ENCODE measurements at places on chromosomes 12 and 14.

- no peak for DNase-seq
Measured at GRCh38 chr12:70550180-70550577, 87.0 kb downstream of the PTPRB start.

DNA sequence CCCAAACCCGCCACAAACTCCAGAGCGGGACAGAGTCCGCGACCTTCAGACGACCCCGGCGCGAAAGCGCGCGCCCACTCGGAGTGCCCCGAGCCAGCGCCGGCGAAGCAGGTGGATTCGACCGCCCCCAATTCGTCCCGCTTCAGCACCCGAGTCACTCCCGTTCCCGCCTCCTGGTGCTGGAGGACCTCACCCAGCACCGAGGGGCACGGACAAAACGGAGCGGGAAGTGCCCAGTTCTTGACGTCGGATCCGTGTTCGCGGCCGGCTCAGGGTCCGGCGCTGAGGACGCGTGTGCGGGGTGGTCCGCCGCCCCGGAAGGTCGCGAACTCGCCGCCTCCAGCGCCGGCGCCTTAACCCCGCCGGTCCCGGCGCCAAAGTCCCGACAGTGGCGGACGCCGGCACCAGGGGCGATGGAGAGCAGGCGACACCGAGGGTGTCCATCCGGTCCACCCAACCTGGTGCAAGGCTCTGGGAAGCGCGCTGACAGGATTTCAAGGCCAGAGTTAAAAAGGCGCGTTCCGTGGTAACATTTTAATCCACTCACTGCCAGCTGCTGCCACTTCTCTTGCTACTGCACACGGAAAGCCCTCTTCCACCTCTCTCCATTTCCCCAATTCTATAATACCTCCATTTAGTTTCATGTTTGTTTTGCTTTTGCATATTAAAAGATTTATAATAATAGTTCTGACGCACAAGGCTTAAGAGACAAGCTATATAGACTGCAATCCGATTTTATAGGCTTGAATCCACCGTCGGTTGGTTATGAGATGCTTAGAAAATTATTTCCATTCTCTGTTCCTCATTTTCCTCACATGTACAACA is 240.0 kb upstream of the CPNE8 start:
- DNase-seq, result no peak

GRCh38 chr12:58887068-58887467 is 33.2 kb downstream of the LRIG3 start:
- DNase-seq, result no peak

DNA sequence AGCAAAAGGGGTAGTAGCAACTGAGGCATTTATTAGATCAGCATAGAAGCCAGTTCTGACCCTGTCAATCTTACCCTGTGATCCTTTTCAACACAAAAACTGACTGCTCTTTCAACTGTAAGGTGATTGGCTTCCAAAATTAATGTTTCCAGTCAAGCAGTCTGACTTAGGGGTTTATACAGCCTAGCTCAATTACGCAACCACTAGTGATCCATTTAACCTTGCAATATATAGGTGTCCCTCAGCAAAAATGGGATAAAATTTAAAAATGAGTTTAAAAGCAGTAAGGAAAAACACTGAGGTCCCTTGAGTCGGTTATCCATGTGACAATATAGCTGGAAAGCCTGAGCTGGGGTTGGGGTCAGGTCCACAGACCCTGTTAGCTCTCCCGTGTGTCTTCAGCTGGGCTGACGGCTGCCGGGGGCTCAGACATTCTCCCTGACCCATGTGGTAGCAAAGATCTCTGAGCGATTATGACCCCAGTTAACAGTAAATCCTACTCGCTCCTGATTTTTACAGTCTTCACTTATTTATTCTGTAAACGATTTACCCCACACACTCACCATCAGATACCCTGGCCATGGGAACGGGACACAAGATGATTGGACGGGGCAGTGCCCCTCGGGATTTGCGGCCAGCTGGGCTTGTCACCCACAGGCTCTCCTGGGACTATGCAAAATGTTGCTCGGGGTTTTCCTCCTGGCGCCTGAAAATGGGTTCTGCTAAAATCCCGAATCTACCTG is 16.6 kb downstream of the ADGRD1 start:
- no peak for DNase-seq

DNA sequence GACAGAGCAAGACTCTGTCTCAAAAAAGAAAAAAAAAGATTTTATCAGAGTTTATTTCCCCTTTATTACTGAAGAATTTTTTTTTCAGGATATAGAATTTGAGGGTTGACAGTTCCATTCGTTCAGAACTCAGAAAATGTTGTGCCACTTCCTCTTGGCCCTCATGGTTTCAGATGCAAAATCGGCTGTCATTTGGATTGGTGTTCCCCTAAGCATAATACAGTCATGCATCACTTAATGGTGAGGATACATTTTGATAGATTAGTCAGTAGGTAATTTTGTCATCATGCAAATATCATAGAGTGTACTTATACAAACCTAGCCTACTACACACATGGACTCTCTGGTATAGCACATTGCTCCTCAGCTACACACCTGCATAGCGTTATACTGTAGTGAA is 263.9 kb upstream of the RTL1 start:
- DNase-seq, result peak; percentile 18

DNA sequence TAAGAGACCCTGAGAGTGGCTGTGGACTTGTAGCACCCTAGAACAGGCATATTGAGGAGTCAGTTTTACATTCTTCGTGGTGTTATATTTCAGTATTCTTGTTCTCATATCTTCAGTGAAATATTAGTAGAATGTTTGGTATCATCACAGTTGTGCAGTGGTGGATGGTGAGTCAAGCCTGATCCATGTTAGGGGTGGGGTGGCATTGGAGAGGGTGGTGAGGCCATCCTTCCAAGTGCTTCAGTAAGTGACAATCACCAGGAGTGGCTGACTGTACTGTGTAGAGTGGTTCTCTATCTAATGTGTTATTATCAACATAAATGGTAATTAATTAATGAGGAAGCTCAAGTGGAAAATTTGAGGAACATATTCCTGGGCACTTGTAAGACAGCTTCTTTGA is 197.7 kb upstream of the SLC16A7 start:
- no peak for DNase-seq

DNA sequence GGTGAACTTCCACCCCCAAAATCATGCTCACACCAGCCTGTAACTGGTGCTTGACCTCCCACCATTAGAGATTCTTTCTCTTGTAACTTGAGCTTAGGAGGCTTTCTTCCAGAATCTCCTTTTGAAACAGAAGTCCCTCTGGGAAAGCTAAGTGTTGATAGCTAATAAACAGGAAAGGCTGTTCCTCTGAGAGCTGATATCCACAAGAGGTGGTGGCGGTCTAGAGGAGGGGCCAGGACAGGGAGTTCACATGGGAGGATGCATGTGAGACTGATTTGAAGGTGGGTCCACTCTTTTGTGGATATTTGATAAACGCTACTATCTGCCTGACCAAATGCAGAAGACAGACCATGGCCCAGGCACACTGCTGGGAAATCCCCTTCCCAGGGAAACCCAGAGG is 10.2 kb upstream of the PRMT8 start:
- DNase-seq, result no peak

DNA sequence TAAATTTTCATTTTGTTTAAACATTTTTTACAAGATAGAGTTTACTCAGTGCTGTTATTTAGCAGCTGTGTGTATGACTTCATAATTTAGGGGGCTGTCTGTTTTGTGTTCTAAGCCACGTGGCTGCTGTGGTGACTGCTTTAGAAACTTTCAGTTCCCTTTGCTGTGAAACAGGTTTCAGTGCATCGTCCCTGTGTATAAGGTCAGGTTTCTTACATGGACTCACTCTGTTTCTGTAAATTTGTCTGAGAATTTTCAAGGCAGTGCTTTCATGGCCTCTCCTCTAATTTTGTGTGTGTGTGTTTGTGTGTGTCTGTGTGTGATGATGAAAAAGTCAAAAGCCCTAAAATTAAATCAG is 32.4 kb downstream of the BICD1 start:
- DNase-seq, result no peak

GRCh38 chr14:73776194-73776537 is 62.0 kb upstream of the PNMA1 start:
- DNase-seq, result no peak

DNA sequence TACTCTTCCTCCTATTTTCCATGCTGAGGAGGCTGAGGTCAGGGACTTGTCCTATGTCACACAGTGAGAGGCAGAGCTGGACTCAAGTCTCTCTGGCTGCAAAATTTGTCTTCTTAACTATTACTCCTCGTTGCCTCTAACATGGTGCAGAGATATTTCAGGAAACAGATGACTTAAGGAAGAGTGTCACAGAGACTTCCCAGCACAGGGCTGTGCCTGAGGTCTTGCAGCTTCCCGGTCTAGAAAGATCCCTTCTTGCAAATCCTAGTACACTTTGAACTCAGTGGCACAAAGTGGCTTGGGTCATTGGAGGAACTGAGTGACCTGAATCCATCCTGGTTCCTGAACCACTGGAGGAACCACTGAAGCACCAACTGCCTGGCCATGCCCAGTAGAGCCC is 17.1 kb upstream of the RBM19 start:
- DNase-seq, result no peak

DNA sequence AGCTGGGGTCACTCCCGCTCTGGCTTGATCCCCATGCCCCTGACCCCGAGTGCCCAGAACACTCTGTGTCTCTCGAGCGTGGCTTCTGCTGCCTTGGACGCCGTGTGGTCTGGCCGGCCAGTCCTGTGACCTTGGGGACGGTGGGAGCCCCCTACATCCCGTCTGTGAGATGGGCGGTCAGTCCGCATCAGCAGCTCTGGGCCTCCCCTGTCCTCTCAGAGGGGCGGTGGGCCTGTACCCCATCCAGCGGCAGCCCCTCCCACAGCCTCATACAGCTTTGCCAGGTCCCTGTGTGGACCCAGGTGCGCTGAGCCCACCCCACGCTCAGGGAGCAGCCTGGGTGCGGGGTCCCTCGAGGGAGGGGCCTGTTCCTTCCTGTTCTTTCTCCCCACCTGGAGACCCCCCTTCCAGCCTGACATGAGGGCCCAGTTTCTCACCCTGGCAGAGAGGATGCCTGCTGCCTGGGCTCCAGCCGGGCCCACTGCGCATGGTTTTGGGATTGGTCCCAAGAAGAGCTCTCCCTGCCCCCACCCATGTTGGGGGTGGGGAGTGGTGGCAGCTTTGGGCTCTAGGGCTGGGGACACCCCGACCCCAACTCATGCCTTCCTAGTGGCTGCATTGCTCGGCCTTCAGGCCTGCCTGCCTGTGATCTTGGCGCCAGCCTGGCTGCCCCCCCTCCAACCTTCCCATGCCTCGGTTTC is 1.5 kb downstream of the MTA1 start:
- DNase-seq, result no peak

GRCh38 chr14:72880820-72881219 is 13.1 kb downstream of the DPF3 start:
- no peak for DNase-seq

DNA sequence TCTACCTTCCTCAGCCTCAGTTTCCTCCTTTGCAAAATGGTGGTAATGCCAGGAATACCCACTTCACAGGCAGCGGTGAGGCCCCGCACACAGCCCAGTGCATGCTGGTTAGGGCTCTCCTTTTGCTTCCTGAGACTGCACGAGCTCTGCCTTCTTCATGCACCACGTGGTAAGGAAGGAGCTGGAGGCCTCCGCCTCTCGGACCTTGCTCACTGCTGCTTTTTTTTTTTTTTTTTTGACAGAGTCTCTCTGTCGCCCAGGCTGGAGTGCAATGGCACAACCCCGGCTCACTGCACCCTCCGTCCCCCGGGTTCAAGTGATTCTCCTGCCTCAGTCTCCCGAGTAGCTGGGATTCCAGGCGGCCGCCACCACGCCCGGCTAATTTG is 18.1 kb downstream of the TAMALIN start:
- peak; percentile 76 for DNase-seq

- DNase-seq, result no peak
Measured at GRCh38 chr12:24899503-24900075, 49.3 kb downstream of the BCAT1 start.

DNA sequence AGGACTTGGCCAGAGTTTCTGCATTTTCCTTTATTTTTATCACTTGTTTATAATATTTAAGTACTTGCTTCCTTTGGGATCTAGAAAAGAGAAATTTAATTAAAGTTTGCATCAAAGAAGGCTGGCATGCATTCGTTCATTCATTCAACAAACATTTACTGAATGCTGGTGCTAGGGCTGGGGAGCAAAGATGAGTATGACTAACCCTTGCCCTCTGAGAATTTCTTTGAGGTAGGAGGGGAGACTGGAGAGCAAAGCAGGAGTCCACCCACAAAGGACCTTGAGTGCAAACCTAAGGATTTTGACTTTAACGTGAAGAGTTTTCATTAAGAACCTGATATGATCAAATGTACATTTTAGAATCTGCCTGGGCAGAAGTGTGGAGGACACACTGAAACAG is 16.1 kb upstream of the NT5DC3 start:
- DNase-seq, result no peak

DNA sequence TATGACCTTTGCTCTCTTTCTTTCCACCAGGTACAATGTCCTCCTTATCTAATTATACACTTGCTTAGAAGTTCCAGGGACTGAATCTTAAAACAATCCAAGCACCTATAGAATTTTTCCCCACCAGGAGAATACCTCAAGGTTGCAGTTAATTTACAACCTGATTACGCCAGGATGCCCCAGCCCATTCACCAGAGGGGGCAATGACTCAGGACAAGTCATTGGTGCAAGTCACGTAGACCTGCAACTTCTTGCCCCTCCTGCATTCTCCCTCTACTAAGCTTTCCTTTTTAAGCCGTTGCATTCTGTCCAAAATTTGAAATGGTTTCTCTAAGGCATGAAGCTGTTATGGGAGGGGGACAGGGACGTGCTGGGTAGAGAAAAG is 111.1 kb upstream of the SCAF11 start:
- no peak for DNase-seq

GRCh38 chr14:67722293-67722692 is 20.6 kb downstream of the RDH12 start:
- no peak for DNase-seq

DNA sequence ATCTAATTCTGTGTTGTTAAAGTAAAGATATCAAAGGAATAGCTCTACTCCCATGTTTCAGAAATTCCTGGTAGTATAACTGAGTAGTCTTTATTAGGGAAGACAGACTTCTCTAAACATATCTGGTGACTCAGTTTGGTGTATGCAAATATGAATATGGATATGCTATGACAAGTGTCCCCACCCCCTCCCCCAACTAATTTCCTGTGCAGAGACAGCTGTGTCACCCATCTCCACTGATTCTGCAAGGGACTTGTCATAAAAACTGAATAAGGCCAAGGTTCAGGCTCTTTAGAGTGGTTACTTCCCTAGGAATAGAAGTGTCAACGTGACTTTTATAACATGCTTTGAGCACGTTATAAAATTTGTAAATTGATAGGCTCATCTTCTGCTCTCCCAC is 429.1 kb downstream of the DAD1 start:
- no peak for DNase-seq

DNA sequence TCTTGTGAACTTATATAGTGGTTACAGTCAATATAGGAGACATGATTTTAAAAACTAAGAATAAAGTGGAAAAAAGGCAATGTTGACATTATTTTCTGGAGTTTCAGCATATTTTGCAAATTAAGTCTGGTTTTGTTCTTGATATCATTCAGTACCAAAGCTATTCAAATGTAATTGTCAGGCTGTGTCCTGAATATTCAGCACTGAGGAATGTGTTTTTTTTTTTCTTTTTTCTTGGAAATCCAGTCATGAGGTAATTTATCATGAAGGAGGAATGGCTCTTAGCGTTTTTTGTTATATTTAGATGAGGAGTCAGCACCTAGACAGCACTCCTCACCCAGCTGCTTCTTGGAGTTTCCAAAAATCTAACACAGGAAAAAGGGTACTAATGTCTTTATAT is 225.5 kb downstream of the CCDC91 start:
- DNase-seq, result no peak

- DNase-seq, result no peak
Measured at GRCh38 chr12:105899589-105899988, 239.2 kb downstream of the NUAK1 start.

GRCh38 chr14:101221549-101222160 is 318.1 kb upstream of the RTL1 start:
- no peak for DNase-seq

- no peak for DNase-seq
Measured at GRCh38 chr12:108637222-108637971, 3.7 kb upstream of the SELPLG start.
